Astrocyte (in vitro differentiated cells and primary cell): ENCODE measurements at places on chromosomes 6 and 20. TPM values are rescaled to one million over a fixed set of nuclear protein-coding genes. Genes with fewer than 3 reads are reported as not detected.

IMPG1 gene
- not detected in 2 replicates for total RNA-seq

- DNase-seq, result no peak
These were observed 80.8 kb downstream of the LYRM4 start for GRCh38 chr6:5179917-5180316.

DNA sequence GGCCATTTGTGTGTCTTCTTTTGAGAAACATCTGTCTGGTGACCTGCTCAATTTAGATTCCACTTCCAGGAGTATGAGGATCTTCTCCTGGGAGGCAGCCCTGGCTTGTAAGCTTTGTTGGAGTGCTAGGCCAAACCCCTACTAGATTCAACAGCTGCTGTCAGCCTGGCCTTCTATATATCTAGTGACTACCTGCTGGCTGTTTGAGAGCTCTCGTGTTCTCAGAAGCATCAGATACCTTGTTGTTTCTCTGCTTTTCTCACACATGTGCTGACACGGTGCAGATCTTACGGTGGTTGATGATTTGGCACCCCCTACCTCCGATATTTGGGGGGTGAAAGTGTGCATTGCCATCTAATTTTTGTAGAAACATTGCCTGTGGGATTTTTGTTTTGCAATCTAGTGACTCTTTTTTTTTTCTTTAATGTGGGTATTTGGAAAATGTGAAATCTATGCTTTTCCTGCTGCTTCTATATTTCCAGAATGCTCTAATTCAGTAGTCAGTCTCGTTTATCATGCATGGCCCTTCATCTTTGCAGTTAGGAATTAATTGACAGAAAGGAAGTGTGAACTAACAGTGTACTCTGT lies 4.7 kb downstream of the CCN2 start:
- peak; percentile 67 for DNase-seq

- no peak for DNase-seq
These were observed 22.3 kb upstream of the PPARD start for GRCh38 chr6:35320031-35320410.

DNA sequence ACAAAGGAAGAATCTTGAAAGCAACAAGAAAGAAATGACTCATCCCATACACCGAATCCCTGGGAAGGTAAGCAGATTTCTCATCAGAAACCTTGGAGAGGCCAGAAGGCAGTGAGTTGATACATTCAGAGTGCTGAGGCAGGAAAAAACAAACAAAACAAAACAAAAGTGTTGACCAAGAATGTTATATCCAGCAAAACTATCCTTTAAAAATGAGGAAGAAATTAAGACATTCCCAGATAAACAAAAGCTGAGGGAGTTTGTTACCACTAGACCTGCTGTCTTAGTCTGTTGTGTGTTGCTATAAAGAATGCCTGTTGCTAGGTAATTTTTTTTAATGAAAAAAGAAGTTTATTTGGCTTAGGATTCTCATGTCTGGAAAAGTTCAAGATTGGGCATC lies 33.7 kb upstream of the PPP1R3G start:
- no peak for DNase-seq

GRCh38 chr6:6741264-6741663 lies 152.7 kb downstream of the LY86 start:
- no peak for DNase-seq
